NCI-H748 treated with DMSO at 0.1 percent for 48 hours (cell line): ENCODE measurements at places on chromosomes 1 and 21.

DNA sequence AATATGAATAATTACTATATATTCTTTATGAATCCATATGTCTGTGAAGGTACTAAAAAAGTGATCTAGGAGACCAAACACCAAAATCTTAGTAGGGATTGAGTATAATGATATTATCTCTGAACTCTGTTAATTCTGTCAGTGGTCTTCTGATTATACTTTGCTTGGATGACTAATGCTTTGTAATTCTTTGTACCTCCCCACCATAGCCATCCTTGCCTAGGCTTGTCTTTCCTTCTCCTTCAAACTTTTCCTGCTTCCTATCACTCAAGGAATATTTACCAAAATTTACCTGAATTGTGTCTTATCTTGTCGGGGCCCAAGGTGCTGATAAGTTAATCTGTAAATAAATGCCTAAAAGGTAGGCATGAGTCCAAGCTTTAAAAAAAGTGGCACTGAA, 845 bp upstream of the RGS5 start:
- no peak for DNase-seq

DNA sequence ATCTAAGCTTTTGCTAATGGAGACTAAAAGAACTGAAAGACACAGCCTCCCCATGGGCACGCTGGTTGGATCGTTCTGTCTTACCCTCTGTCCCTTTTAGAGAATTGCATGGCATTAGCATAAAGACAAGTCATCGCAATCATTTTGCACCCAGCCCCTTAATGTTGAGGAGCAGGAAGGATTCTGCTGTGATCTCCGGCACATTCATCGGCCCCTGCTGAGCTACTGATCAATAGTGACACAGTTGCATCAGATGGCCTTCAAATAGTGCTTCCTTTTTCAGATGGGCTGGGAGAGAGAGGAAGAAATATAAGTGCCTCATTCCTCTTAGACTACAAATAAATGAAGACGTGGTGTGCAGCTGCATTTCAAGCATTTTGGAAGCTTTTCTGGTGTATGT, 75.4 kb downstream of the NOS1AP start:
- DNase-seq: no peak

- DNase-seq: peak; percentile 1
Observed at GRCh38 chr1:209850342-209850979, 22.7 kb downstream of the UTP25 start.

DNA sequence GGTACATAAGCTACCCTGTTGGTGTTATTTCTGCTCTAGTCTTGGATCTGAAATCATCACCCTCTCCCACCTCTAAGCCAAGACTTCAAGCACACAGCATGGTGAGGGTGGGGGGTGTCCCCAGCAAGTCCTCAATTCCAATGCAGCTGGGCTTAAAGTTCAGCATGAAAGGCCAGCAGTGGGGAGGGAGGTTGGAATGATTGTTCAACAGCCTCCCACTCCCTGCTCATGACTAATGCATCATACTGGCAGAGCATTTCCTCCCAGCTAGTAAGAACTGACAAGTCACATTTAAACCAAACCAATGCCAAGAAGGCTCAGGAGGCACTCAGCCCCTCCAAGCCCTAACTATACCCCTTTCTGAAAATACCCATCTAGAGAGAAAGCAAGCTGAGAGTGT, 50.1 kb downstream of the TIAM1 start:
- no peak for DNase-seq

DNA sequence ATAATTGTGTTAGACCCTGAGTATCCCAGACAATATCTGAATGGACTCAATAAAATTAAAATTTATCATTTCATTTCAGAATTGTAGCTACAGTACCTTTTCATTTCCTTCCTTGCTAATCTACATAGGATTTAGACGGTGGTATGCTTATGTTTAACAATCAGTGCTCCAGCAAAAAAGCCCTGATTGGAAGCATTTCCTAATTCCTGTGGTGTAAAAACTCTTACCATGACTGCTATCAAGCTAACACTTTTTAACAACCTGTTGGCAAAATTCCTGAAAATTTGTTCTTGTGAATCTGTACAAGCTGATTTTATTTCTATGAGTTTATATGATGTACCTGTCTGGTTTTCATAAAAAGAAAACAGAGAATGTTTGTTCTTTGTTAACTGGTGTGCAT, 5.2 kb upstream of the FNBP1L start:
- DNase-seq: no peak

DNA sequence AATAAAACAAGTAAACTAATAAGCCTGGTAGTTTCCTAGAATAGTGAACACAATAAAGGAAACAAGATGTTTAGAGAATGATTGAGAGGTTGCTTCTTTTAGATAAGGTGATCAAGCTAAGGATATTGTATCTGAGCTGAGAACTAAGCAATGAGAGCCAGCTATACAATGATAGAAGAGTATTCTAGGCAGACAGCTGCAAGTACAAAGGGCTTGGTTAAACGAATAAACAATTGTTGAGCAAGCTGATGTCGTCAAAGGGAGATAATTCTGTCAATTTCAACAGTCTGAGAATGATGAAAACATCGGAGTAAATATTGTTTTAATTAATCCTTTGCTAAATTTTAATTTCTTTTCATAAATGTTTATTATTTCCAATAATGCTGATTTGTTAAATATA, 5.5 kb upstream of the FH start:
- DNase-seq: no peak

GRCh38 chr1:64240206-64240605, 36.8 kb downstream of the UBE2U start:
- DNase-seq: no peak
